ENCODE measurements at places on chromosomes 3 and 15.

GRCh38 chr3:59052803-59053411, 3.1 kb upstream of the CFAP20DC start:
- DNase-seq = peak; percentile 27

- DNase-seq = no peak
Observed at GRCh38 chr15:43229977-43230376, 9.2 kb upstream of the EPB42 start.

DNA sequence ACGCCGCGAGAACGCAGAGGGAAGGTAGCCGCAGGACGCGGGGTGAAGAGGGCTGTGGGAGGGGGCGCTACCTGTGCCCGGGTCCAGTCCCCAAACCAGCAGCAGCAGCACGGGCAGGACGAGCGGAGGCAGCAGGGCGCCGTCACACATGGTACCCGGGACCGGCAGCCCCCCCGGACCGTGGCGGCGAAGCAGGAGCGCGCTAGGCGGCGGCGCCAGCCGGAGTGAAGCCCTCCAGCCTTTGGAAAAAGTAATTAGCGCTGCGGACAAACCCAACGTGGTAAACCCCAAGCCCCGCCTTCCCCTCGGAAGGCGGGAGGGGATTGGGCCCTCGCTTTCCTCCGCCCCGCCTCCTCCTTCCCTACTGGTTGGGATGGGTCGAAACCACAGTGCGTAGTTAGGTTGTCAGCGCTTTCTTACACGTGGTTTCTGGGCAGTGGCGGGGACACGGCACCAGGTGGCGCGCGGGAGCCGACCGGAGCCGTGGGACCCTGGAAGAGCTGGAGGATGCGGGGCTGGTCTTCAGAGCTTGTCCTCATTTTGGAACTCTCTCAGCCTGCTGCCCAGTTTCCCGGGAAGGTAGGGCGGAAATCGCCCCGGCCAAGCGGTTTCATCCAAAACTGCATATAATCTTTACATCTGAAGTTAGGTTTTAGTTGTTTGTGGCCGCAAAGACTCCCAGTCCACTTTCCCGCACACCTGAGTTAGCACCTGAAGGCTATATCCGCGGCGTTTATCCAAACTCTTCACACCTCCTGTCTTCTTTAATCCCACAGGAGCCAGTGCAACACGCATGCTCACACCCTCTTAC, at the start of gene ADAMTS17:
Gene ADAMTS17 (minus strand): TSS at position 226 of the 811 bp plus-strand sequence. CDS start 76 bp downstream, at position 150.
- DNase-seq = peak; percentile 98

GRCh38 chr3:22262386-22262785, 511.4 kb upstream of the ZNF385D start:
- no peak for DNase-seq

DNA sequence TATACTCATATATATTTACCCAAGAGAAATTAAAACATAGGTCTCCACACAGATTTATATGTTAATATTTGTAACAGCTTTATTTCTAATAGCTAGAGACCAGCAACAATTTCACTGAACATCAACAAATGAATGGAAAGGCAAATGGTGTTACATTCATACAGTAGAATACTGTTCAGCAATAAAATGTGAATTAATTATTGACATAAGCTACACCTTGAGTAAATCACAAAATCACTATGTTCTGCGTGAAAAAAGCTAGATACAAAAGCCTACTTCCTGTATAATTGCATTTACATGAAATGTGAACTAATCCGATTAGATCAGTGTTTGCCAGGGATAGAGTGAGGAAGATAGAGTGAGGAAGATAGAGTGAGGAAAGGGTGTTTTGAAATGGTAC, 945.7 kb downstream of the SQOR start:
- DNase-seq = no peak

- DNase-seq = no peak
Observed at GRCh38 chr3:73448761-73449301, 175.9 kb downstream of the PDZRN3 start.

GRCh38 chr3:45124956-45125355, 21.2 kb downstream of the CDCP1 start:
- no peak for DNase-seq

GRCh38 chr3:35322070-35322469, 317.3 kb upstream of the ARPP21 start:
- no peak for DNase-seq

- no peak for DNase-seq
Observed at GRCh38 chr15:70475921-70476320, 287.4 kb downstream of the UACA start.

- DNase-seq = no peak
Observed at GRCh38 chr15:74815121-74815934, 2.7 kb downstream of the LMAN1L start.

DNA sequence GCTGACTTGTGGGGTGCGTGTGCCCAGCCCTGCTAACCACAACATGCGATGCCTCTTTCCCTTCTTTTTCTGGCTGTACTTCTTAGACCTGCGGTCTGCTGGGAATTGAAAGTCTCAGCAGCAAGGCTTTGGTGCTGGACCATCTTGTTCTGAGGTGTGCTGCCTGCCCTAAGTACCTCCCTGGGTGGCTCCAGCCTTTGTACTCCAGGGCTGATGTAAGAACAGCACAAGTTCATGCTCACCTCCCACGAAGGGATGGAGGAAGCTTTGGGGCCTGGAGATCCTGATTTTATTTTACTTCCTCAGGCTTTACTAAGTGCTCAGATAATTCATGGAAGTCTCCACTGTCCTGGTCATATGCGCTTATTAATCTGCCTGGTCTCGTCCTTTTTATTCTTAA, 28.9 kb downstream of the FAM43A start:
- DNase-seq = no peak

DNA sequence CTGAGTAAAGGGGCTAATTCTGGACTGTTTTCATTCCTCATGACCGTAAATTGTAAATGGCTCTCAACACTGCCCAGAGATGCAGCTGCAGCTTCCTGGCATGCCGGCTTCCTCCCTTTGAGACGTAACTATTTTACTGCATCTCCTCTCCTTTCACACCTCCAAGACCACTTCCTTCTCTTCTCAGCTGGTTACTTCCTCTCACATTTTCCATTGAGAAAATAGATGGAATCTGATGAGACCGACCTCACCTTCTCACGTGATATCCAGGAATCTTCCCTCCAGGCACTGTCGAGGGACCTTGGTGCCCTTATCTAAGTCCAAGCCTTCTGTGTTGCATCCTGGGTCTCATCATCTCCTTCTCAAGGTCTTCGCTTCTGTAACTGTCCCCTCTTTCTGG, 12.7 kb downstream of the LYSMD4 start:
- DNase-seq = no peak

GRCh38 chr15:91706322-91707032, 147.0 kb upstream of the SLCO3A1 start:
- peak; percentile 82 for DNase-seq

GRCh38 chr3:98612996-98613517, 19.6 kb upstream of the CPOX start:
- no peak for DNase-seq

- DNase-seq = peak; percentile 49
Observed at GRCh38 chr3:107574650-107575049, 51.9 kb downstream of the BBX start.

GRCh38 chr3:25306066-25306465, 122.0 kb upstream of the RARB start:
- DNase-seq = no peak

DNA sequence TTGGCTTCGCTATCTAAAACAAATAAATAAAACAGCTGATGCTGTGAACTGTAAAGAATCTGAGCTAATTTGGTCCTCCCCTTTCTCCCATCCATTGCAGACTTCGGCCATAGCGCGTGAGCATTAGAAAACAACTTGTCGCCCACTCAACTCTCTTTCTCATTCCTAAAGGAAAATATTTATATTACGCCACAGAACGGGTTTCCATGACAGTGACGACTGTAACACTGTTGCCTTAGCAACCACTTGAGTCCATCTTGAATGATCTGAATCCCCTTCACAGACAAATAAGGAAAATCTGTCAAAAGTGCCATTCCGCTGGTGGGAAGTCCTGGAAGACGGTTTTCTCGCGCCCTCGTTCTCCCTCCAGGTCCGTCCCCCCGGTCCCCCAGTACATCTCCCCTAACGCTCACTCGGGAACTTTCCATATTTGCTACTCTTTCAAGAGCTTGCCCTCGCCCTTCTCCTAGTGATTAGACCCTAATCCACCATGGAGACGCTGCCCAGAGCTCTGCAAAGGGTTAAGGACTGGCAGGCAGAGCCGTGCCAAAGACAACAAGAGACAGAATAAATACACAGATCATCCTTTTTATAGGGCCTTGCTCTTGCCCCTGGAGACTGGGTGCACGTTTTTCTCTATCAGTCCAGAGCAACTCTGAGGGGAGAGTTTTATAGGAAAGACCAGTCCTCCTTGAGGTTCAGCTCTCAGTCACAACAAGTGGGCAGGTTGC, 50.5 kb downstream of the CRYGS start:
- peak; percentile 18 for DNase-seq

DNA sequence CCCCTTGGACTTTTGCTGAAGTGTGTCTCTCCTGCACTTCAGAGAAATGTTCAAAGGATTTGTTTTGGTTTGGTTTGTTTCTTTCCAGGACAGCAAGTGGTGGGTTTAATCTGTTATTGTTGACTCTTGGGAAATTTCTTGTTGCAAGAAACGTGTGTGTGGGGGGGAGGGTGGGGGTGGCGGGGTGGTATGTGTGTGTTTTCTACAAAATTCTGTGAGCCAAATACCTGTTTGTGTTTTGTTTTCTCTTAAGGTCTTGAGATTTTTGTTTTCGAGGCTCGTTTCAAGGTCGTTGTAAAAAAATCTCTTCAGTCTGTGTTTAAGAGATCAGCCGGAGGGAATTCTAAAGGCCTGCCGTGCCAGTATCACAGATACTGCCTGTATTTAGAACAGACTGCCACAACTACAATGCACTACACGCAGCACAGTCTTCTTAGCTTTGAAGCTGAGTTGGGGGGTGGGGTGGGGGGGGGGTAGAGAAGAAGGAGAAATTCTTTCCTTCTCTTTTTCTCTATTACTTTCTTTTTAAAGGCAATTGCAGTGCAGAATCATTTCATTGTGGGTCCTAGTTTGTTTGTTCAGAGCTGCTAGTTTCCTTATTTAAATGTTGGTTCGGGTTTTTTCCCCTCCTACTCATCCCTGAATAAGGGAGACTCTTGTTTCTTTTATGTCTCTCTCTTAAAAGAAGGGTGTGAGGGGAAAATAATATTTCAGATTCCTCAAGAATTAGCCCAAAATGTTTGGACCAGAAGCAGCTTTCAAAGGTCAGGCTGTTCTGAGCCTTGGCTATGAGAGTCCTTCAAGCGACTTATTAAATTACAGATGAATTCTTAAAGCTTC, 1.4 kb upstream of the BCL6 start:
- DNase-seq = peak; percentile 69

GRCh38 chr15:80936288-80937078, 53.1 kb downstream of the MESD start:
- DNase-seq = peak; percentile 57

GRCh38 chr3:141289228-141289772, 57.7 kb downstream of the PXYLP1 start:
- no peak for DNase-seq

DNA sequence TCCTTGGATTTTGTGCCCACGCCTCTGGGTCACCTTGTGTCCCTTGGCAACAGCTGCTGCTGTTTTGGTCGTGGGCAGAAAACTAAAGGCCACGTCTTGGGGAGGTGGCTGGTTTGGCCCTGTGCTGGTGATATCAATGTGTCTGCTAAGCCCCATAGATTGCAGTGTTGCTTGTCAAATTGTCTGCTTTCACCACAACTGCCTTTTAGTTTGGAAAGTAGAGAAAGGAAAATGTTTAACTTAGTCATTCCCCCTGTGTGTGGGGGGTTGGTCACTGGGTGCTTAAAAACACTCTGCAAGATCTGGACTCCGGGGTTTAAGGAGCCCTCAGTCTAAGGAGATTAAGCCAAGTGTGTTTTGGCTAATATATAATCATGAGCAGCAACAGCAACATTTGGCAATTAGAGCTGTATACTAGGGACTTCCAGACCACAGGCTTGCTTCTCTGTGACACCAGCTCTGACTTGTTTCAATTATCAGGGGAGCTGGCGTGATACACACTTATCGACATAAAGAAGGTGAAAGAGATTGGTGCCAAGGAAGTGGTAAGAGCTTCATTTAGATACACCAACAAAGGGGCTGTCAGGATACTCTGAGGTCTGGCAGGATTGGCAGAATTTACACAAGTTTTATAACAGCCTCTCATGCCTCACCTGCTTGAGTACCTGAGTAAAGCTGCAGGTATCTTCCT, 3.5 kb downstream of the SMAD3 start:
- peak; percentile 59 for DNase-seq

- DNase-seq = peak; percentile 81
Observed at GRCh38 chr3:37456270-37456708, 281.9 kb upstream of the LRRFIP2 start.

DNA sequence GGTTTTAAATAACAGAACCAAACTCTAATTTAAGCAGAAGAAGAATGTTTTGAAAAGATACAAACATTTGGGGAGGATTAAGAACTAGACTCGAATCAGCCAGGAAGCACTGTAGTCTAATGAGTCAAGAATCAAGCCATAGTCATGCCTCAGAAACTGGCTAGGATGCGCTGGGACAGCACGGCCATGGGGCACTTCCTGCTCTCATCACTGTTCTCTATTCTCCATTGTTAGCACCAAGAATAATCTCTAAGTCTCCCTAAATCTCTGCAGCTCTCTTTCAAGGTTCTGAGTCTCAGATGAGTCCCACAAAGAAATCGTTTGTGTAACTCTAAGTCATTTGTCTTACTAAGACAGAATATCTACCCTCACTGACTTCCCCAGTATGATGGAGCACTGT, 399.0 kb upstream of the KCNMB2 start:
- DNase-seq = no peak

GRCh38 chr3:8324747-8325146, 176.9 kb upstream of the LMCD1 start:
- DNase-seq = no peak

DNA sequence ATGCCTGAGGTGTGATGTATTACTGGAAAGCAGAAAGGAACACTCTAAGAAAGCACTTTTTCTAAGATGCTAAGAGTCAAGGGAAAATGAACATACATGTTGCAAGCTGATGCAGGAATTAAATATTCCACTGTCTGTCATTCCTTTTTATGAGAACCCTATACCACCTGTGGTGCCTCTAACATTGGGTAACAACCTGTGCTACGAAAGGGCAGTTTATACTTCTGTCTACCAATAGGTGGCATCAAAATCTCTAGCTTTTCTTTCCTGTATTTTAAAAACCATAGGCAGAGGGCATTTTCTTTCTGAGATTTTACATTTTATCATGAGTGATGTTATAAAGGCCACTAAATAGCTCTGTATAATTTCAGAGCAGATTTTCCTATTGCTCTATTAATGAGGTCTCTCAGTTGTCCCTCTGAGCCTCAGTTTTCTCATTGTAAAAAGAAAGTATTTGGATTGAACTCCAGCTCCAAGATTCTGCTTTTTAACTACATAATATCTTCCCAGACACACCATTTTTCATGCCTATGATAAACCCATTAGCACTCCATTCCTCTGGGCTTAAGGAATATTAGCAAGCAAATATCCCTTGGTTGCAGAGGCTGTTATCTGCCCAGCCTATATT, 3.5 kb upstream of the CPNE4 start:
- peak; percentile 4 for DNase-seq

All from tongue (tissue), 3 donors.